ENCODE measurements at places on chromosomes 6 and 20.

GRCh38 chr6:159979136-159979874, 10.4 kb downstream of the IGF2R start:
- DNase-seq = peak; percentile 62

DNA sequence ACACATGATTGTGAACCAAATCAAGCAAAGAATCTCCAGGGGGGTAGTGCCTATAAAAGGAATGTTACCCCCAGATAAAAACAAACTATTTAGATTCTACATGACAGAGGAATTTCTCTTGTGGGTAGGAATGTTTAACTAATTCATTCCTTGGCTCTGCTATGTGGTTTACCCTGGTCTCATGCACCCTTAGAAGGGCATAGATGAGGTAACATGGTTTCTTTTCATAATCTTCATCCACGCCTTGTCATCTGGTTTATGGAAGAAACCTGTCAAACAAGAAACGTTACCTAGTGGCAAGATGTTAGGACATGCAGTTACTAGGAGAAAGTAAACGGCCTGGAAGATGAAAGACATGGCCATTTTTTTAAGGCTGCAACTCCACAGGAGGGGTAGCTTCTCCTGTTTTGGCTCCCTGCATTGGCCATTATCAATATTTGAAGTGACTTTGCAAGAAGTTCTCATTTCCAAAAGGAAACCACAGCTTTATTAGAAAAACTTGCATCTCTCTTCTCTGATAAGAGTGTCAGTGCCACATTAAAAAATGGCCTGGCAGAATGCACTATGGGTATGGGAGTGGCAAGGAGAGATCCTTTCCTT, 45.5 kb downstream of the STX11 start:
- no peak for DNase-seq

- no peak for DNase-seq
Measured at GRCh38 chr6:146915671-146916127, 288.5 kb upstream of the STXBP5 start.

GRCh38 chr6:90493332-90493731, 93.5 kb downstream of the MAP3K7 start:
- no peak for DNase-seq

DNA sequence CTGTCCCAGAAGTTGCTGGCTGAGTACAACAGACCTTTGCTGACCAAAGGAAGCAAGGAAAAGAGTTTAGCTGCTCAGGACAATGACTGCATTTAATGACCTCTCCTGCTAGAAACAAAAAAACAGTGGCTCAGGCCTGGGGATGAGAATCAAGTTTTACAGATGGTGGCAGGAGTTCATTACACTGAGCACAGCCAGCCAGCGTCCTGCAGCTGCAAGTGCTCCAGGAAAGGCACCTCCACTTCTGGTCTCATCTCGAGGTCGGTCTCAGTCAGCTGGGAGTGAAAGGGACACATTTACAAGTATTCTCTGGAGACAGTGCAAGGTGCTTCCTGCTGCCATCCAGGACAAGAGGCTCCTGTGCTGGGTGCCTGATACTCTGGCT, 362.7 kb downstream of the THBS2 start:
- no peak for DNase-seq

DNA sequence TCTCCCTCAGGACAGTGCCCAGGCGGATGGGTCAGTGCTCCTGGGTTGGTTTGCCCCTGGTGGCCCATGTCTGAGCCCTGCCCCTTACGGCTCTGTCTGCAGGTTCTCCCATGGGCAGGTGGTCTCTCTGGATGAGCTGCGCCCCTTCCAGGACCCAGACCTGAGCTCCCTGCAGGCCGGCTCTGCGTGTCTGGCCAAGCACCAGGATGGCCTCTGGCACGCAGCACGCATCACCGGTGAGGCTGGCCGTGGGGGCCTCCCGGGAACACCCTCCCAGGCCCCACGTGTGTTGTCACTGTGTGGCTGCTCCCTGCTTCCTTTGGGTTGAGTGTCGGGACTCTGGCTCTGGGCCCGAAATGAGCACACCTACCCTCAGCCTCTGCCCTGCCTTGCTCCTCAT, 3.3 kb upstream of the LIME1 start:
- no peak for DNase-seq

- DNase-seq = no peak
Measured at GRCh38 chr6:163423696-163424095, 9.2 kb downstream of the QKI start.

GRCh38 chr6:152750694-152751093, at the start of gene VIP:
TSS of gene VIP (plus strand) at chr6:152750797. CDS start at chr6:152752178, 1,381 bp downstream.
- no peak for DNase-seq

DNA sequence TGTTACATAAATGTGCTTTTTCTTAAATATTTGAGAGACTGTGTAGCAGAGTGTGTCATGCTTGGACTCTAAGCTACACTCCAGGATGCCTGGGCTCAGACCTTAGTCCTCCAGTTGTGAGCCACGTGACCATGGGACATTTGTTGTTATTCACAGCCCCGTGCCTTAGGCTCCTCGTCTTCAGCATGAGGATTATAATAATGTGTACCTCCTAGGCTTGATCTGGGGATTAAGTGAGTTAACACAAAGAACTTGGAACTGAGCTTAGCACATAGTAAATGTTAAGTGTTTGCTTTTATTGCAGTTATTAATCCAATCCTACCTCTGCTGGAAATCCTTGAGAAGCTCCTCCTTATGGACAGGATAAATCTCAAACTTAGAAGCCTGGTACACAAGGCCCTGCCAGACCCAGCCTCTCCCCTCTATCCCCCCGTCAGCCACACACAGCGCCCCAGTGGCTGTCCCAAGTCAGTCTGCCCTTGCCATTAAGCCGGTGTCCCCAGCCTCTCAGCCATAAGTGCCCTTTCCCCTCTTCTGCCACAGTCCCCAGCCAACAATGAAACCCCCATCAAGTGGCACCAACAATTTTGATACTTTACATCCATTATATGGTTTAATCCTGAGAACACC, 177.5 kb downstream of the TMEM242 start:
- DNase-seq = no peak

GRCh38 chr6:157953580-157954091, 28.0 kb upstream of the SYNJ2 start:
- DNase-seq = no peak

- no peak for DNase-seq
Measured at GRCh38 chr6:124438546-124439065, 523.6 kb upstream of the RNF217 start.

- no peak for DNase-seq
Measured at GRCh38 chr6:49453221-49453620, 9.8 kb downstream of the MMUT start.

DNA sequence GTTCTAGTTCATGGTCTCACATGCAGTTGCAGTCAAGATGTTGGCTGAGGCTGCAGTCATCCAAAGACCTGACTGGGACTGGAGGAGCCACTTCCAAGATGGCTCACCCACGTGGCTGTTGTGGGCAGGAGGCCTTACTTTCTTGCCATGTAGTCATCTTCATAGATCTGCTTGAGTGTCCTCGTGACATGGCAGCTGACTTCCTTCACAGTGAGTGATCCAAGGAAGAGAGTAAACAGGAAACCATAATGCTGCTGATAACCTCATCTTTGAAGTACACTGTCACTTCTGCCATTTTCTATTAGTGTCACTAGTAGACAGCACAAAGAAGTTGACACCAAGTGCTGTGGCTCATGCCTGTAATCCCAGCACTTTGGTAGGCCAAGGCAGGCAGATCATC, 40.1 kb upstream of the AKIRIN2 start:
- peak; percentile 8 for DNase-seq

- no peak for DNase-seq
Measured at GRCh38 chr6:107400616-107401147, 58.7 kb downstream of the PDSS2 start.

All from activated T-cell treated with anti-CD3 and anti-CD28 coated beads, Interleukin-2, amount 50 U/mL, for 4 hours (primary cell).